GM23248 (cell line): ENCODE measurements at places on chromosomes 5 and 9.
A peak's percentile ranks its signal among the peaks of the same experiment; 100 is the strongest.

GRCh38 chr9:131649646-131650045, 90.2 kb downstream of the RAPGEF1 start:
- DNase-seq = no peak

DNA sequence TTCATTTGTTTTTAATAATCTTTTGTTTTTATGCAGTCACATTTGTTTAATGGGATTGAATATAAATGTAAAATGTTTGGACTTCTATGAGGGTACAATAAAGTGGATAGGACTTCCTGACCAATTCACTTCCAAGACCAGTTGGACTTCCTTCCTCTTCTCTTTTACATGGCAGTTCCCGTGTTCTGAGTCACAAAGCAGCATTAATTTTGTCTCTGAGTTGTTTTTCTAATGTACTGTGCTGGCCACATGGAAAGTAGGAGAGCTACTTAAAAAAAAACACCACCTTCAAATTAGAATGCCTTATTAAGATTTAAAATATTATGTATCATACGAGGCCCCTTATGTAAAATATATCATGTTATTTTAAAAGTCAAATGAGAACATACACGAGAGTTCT, 87.3 kb downstream of the CCDC171 start:
- no peak for DNase-seq

DNA sequence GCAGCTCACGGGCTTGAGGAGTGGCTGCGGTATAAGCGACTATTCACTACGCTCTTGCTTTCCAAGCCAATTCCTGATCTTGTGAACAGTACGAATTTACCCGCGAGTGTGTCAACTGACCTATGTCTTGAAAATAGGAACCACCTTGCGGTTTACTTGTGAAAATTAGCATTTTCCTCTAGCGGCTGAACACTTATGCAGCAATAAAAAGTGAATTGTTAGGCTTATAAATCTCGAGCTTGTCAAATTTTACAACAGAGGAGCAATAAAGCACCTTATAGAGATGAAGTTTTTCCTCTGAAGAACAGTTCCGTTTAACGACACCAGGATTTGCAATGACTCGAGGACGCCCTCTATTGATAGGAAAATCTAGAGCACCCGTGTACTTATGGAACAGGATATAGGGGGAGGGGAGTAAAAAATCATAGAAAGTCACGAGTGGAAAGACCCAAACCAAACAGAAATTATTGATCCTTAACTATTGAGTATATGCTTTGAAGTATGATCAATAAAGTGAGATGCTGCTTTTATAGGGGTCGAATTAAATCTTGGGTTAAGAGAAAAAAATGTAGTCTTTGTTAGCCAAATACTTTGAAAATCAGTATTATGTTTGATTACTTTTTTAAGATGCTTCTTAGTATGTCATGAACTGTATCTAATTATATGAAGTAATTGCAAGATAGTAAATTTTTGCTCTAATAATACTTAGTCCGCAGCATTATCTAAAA, 1.9 kb upstream of the RGMB start:
- DNase-seq = peak; percentile 90

DNA sequence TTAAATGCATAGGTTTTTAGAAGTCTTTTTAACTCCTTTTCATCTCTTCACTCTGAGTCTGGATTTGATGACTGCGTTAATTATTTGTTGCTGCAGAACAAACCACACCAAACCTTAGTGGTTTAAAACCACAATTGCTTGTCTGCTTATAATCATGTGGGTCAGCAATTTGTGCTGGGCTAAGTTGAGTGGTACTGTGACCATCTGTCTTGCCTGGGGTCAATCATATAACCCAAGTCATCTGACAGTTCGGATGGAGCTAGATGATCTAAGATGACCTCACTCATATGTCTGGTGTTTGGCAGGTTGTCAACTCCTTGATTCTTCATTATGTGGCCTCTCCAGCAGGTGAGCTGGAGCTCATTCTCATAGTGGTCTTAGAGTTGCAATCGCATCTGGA, 219.1 kb upstream of the ELAVL2 start:
- DNase-seq = no peak

- DNase-seq = peak; percentile 45
These were observed 1.3 kb downstream of the SHC3 start for GRCh38 chr9:89177012-89177943.

DNA sequence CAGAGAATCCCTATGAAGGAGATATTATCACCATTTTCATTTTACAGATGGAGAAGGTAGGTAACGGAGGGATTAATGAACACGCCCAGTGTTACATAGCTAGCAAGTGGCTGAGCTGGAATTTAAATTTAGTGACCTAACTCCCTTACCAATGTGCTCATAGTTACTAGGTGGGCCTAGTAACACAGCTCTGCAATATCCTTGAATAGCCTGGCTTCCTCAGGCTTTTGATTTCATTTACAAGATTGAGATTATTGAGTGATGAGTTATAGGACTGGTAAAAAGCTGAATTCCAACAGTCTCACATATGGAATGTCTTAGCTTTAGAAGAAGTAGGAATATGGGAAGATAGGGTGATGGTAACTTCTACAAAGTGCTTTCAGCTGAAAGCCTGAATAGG, 336.3 kb upstream of the KIF2A start:
- DNase-seq = no peak

DNA sequence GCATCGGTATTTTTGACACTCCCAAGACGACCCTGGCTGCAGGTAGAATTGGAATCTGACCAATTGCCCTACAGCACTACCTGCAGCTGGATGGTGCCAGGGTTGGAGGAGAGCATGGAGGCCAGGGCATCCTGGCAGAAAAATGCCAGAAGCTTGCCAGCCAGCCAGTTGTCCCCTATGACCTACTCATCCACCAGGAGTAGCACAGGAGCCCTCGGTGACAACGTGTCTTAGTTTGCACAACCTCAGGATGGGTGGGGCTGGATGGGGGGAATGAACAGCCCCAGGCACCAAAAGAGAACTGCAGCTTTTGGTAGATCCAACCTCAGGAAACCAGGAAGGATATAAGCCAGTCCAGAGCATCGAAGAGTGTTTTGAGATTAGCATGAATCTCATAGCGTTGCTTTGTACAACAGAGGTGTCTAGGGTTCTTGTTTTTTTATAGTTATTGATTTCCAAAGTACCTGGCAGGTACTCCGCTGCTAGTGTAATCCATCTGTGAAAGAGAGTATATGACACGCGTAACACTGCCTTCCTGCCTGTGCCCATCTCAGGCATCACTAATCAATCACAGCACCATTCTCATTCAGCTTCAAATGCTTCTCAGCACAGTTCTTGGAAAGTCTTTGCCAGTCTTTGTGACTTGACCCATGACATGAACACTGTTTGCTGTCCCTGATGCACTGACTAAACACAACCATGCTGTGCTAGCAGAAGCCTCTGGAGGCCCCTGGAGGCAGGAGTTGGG, 36.7 kb upstream of the ASS1 start:
- no peak for DNase-seq

DNA sequence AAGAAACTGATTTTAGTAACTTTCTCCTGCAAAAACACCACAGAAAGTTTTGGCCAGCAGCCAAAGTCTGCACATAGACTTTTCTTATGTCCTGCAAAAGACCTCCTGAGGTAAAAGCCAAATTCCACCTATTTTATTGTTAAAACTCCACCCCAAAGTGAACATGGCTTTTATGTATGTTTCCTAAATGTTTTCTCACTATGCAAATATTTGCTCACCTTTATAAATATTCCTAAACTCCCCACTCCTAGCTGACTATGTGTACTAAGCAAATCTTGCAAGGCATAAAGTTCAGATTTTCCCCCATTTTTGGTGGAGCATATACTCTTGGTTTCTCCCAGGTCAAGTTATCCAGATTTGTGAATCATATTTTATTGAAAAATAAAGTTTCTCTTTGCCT, 446.2 kb downstream of the DNAH5 start:
- no peak for DNase-seq

DNA sequence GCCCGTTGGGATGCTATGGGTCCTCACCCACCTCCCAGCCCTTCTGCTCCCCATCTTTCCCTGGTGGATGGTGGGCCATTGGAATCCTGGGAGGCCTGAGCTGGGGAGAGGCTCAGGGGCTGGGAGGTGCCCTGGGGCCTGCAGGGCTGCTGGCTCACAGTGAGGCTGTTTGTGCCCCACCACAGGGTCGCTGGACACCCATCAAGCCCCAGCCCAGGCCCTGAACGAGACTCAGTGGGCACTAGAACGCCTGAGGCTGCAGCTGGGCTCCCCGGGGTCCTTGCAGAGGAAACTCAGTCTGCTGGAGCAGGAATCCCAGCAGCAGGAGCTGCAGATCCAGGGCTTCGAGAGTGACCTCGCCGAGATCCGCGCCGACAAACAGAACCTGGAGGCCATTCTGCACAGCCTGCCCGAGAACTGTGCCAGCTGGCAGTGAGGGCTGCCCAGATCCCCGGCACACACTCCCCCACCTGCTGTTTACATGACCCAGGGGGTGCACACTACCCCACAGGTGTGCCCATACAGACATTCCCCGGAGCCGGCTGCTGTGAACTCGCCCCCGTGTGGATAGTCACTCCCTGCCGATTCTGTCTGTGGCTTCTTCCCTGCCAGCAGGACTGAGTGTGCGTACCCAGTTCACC, 4.9 kb upstream of the AIF1L start:
- no peak for DNase-seq

DNA sequence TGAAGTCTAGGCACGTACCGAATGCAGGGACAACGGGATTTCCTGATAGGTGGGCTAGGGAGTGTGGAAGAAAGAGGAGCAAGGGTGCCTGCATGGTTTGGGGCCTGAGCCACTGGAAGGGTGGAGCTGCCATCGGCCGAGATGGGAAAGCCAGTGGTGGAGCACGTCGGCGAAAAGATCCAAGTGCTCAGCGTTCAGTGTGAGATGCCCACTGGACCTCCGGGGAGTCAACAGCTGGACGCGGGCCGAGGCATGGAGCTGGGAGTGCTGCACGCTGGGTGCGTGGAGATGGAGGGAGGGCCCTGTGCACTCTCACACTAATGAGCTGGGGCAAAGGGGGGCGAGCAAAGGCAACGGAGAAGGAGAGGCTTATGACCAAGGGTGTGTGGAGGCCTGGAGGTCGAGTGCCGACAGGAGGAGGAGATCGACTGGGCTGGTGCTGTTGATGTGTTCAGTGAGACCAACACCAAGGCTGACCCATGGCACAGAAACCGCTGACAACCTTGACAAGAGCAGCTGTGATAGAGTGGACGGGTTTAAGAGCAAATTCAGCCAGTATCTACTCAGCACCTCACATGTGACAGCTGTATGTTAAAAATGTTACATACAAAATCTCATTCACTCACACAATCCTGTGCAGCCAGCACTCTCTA, 85.7 kb downstream of the STK10 start:
- DNase-seq = no peak

DNA sequence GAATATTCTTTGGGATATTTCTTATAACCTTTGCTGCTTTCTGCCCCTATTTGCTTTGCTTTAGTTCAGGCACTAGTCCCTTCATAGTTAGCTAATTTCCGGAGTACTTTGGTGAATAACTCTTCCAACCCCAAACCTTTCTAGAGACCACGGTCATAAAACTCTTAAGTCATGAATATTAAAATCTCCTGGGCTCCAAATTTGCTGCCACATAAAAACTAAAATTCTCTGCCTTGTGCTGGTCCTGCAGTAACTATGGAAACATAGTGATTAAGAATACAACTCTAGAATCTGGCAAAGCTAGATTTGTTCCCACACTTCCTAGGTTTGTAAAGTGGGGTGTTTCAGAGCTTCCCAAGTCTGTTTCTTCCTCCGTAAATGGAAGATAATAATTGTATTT, 10.0 kb upstream of the ACTBL2 start:
- no peak for DNase-seq

- peak; percentile 27 for DNase-seq
These were observed 24.8 kb downstream of the HSPB3 start for GRCh38 chr5:54480296-54480695.

DNA sequence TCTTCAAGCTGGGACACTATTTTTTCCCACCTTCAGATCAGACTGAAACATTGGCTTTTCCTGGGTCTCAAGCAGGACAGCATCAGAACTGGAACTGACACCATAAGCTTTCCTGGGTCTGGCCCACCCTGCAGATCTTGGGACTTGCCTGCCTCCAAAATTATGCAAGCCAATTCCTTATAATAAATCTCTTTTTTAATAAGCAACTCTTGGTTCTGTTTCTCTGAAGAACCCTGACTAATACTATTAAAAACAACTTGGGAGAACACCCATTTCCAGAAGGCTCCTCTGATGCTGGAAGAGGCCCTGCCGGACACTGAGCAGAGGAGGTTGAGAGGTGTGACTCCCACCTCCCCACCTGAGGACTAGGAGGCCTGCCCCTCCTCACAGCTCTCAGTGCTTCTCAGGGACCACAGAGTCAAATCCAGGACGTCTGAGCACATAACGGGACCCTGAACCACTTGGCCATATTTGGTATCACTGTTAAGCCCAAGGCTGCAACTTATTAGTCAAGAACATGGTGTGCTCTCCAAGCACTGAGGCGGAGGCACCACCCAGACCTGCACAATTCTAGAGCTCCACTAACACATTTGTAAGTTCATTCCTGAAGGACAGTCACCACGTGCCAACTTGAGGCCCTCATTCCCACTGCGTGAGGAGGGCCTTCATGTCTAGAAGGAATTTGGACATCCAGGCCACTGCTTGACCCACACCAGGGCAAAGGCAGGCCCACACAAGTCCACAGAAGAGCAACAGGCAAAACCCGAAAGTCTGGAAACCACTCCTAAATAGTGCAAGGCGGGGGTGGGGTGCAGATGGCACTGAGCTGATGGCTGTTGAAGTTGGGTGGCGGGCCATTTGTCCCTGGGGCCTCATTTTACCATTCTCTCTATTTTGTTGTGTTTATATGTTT, 9.5 kb downstream of the SHC3 start:
- DNase-seq = no peak

DNA sequence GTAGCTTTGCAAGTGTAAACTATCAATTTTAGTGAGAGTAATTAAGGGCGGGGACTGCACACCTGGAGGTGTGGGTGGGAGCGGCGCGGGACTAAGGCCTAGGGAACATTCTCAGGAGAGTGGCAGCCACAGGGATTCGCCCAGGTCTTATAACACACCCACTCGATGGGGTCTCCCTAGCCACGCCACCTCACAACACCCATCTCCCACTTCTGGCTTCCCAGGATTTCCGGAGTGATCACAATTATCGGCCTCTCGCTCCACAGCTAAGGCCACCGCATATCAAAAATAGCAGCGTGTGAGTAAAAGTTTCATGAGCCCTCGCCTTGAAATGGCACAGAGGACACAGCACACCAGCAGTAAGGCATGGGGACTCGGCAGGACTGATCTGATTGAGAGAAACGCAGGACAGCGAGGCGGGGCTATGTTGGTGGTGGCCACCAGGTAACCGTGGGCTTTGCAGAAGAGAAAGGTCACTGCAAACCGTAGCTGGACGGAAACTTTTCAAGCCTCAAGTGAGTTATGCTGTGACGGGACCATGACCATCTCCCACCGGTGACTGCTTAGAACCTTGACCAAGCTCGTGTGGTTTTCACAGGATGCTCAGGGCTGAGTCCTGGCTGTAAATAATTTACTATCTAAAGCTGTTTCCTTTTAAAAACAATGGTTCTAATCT, 1.1 kb upstream of the LPAR1 start:
- DNase-seq = no peak
